ENCODE measurements at places on chromosomes 12 and 14.
A peak's percentile ranks its signal among the peaks of the same experiment; 100 is the strongest.

GRCh38 chr12:45670346-45671065 lies 59.0 kb upstream of the ARID2 start:
- DNase-seq: no peak

- no peak for DNase-seq
These were observed 61.6 kb upstream of the DNM1L start for GRCh38 chr12:32617534-32617933.

GRCh38 chr12:54007538-54008259 lies 1.1 kb upstream of the HOXC8 start:
- DNase-seq: no peak

GRCh38 chr14:33218026-33218425 lies 279.3 kb downstream of the NPAS3 start:
- DNase-seq: no peak

DNA sequence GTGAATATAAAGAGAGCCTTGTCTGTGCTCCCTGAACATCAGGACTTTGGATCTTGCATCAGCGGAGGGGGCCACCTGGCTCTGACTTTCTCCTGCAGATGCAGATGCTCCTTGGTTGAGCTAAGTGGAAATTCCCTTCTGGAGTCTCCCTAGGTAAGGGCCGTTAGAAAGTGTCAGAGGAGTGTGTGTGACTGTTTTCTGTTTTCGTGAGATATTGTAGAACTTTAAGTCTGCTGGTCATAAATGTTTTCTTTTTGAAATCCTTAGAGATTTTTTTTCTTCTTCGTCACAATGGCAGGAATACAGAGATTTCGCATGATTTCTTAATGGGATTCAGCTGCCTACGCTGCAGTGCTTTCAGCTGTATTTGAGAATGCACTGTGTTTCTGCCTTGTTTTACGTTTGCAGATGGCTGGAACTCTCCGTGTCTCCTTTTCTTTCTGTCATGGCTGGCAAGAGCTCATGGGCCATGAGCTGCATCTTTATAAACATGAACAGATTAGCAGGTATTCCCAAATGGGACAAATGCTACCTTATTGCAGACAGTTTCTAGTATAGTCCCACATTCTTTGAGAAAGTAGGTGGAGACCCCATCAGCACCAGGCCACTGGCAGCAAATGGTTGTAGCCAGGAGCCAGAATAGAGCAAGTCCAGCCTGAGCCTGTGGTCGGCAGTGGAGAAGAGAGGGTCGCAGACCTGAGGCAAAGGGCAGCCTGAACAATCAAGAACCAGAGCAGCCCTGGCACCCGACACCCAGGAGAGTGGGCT lies 76.2 kb upstream of the FRMD6 start:
- no peak for DNase-seq

GRCh38 chr12:11653215-11653753 lies 3.8 kb downstream of the ETV6 start:
- DNase-seq: no peak

DNA sequence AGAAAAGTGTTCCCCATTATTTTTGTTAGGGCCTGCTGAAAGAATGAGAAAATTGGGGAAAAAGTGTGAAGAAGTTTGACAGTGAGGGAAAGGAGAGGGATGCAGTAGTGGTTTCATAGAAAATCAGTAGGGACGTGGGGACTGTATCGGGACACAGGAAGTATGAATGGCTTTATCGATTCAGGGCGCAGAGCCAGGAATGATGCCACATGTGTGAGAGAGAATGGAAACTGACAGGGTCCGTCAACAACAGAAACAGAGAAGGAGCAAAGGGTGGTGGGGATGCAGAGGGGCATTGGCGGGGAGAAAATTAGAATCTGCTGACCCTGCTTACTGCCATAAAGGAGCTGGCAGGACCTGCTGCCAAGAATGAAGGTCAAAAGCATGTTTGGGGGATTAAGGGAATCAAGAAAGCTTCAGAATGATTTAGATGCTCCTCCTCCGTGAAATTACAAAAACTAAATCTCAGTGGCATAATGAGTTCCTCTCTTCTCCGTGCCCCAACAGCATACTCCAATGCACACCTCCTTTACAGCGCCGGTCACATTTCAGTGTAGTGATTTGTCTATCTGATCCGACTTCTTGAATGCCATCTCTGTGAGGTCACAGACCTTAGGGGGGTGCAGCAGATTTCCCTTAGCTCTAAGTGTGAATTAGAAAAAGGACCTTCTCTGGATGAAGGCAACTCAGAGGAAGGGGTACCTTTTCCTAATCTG lies 92.6 kb downstream of the EMP1 start:
- DNase-seq: no peak

- DNase-seq: no peak
These were observed 80.7 kb downstream of the TTC9 start for GRCh38 chr14:70722418-70722817.

GRCh38 chr12:8644345-8645248 lies 18.0 kb downstream of the MFAP5 start:
- no peak for DNase-seq

DNA sequence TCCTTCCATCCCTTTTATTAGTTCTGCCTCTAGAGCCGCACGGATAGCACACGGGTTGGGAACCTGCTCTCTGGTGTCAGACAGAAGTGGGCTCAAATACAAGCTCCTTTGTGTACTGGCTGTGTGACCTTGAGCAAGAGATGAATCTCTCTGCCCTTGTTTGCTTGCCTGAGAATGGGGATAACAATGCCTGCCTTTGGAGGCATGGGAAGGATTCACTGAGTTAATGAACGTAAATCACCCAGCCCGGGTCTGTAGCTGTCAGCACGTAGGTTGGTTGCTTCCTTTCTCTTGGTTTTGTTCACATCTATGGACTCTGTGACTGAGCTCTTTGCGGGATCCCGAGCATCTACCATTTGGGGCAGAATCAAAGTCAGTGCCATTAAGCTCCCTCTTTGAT lies 79.3 kb upstream of the NRXN3 start:
- DNase-seq: no peak

DNA sequence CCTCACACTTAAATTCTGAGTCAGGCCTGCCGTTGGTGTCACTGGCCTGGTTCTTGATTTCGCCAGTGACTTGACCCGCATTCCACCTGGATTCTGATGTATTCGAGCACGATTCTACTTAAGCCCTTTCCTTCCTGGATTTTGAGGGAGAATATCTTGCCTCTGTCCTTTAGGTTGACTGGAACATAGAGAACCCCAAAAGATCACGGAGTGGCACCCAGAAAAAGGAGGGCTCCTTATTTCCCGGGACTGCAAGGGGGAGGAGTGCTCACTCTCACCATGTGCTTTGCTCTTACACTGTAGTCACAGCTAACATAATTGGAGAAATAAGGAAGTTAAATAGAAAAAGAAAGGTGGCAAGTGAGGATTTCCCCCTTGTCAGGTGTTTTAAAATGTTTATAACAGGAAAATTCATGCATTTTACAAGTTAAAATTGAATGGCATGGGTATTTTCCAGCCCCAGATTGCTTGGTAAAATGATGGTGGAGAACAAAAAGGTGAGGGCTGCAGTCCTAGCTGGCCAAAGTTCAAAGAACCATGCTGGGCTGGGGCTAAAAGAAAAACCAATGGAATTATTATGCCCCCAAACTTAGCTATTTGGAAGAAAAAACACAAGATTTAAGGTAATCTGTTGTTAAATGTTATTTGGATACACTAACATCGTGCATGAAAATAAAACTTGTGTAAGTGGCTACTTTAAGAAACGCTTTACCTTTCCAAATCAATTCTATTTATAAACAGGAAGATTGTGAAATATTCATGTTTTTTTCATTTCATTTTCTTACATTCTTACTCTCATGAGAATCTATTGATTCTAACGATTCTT lies 8.9 kb downstream of the FOXA1 start:
- no peak for DNase-seq

DNA sequence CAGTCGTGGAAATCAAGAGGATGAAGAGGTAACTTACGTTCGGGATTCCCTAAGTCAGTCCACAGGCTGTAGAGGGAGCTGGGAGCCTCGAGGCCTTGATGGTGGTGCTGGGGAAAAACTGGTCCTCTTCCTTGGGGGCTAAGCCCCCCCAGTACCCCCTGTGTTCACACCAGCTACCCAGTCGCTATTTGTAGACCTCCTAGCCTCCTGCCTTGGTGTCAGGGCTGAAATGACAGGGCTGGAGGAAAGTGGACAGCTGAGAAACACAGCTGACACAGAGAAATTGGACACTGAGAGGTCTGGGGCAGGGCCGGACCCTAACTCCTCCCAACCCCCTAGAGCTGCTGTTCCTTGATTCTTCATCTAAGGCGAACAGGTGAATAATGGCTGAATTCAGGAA lies at the start of gene STAC3:
STAC3 (minus strand) TSS at position 232 of the 400 bp plus-strand sequence. CDS start 1,551 bp downstream, outside the sequence.
- DNase-seq: no peak

DNA sequence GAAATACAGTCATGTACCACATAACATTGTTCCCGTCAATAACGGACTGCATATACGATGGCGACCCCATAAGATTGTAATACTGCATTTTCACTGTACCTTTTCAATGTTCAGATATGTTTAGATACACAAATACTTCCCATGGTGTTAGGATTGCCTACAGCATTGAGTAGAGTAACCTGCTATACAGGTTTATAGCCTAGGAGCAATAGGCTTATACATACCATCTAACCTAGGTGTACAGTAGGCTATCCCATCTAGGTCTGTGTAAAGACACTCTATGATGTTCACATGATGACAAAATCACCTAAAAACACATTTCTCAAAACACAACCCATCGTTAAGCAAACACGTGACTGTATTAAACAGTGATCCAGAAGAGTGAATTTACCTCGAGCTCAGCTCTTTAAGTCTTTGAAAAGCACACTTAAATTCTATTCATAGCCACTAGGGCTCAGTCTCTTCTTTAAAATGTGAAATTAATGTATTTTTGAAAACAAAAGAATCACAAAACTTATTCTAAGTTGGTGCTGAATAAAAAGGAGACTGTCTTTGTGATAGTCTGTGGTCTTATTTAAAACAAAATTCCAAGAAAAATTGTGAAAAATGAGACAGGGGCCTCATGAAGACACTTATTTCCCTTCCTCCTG lies 239.1 kb upstream of the ARID2 start:
- DNase-seq: no peak

DNA sequence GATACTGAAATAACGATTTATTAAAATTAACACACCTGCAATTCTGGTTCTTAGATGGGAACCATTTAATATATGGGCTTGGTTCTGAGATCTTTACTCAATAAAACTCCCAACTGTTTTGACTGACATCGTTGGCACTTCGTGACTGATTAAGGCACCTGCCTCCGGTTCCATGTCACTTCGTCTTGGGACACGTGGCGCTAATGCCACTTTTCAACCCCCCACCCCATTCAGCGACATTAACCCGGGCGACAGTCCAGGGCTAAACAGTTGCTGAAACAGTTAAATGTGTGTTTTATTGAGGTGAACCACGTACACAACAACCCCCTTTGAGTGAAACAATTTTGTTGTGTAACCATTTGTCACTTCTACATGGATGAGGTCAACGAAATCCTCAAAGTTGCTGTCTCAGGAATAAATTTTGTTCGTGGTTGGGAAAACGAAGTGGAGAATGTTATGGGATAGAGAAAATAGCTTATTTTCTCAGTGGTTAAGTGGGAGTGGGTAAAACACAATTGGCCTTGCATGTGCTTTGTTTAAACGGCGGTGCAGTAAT lies 9.9 kb upstream of the SLC38A2 start:
- DNase-seq: no peak

DNA sequence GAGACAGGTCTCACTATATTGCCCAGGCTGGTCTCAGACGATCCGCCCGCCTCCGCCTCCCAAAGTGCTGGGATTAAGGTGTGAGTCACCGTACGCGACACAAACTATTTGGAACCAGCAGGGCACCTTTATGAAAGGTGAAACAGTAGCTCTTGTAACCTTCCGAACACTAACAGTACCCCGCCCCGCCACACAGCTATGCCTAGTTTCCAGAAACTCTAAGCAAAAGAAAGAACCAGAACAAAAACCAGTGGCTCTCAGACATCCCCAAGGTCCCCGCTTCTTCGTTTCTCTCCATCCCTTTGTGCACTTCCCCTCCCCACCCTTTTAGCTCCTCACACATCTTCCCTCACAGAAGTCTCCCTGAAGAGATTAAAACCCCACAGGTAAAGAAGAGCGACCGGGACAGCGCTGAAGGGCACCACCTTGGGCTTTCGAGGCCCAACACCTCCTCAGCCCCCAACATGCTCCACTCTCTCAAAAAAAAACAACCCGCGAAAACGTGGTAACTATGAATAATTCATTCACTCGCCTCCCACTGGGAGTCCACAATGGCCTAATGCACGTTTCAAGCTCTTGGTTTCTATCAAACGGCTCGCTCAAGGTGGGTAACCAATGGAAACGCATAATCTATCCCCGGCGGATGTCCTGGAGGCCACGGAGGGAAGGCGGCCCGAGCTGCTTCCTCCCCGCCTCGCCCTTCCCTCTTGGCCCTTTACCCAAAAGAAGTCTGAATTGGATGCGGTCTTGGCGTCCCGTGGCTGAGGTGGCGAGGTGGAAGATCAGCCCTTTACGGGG lies 877 bp downstream of the BAG5 start:
- DNase-seq: no peak

GRCh38 chr14:94977016-94977415 lies 180.3 kb downstream of the DICER1 start:
- DNase-seq: no peak

DNA sequence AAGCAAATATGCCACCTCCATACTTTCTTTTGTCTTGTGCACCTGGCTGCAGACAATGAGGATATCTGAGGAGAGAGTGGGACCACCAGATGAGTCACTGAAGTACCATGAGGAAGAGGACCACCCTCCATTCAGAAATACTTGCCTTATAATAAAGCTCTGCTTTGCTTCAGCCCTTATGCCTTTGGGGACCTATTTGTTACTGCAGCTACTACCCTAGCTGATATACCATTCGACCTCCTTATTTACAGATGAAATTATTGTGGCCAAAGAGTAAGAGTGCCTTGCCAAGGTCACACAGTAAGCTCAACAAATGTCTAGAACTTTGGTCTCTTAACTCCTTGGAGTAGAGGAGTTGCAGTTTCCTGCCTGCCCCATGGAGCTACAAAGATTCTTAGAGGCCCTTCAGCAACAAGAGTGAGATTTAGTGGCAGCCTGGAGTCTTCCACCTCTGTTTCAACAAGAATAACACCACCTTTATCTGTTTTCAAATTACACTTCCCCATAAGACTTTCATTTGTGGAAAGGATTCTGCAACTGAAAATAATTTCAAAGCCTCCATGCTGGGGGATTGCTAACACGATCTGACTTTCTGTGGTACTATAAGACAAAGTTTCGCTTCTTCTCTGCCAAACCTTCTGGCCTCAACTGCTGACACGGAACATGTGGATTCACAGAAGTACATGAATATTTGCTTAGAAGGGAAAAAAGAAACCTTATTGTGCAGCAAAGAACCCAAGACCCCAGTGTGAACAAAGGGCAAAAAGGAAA lies 3.6 kb downstream of the CMKLR1 start:
- DNase-seq: no peak

GRCh38 chr14:96129128-96129736 lies 75.4 kb upstream of the BDKRB2 start:
- no peak for DNase-seq

GRCh38 chr14:68501614-68502052 lies 291.2 kb downstream of the ZFP36L1 start:
- DNase-seq: no peak

- peak; percentile 24 for DNase-seq
These were observed at the start of gene CCDC184 for GRCh38 chr12:48183091-48183875. Gene CCDC184 (plus strand): TSS chr12:48183644. CDS start chr12:48184123, 479 bp downstream.
